ENCODE measurements at places on chromosomes 11 and 22.
A peak's percentile ranks its signal among the peaks of the same experiment; 100 is the strongest.

DNA sequence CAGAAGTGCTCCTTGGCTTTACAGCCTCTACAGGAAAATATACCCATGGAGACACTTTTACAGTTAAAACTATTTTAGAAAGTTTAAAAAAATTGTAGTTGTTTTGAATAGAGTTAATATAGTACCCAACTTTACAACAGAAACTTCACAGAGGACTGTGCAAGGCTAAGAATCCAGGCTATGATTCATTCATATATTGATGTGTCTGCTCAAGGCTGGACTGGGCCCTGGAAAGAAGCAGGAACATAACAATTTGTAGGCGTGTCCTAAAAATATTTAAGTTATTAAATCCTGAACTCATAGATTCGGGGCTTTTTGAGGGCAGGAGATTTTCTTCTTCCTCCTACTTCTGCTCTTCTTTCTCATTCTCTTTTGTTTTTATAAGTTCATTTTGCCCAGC lies 291.5 kb upstream of the CCDC179 start:
- DNase-seq: no peak

DNA sequence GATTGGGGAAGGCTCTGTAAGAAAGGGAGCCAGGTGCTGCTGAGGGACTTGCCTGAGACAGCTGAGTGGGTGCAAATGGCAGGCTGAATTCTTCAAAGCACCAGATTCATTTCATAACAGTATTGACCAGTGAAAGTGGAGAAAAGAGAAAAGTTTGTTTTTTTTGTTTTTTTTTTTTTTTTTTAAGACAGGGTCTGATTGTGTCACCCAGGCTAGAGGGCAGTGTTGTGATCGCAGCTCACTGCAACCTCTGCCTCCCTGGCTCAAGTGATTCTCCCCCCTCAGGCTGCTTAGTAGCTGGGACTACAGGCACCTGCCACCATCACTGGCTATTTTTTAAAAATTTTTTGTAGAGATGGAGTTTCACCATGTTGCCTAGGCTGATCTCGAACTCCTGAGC lies 494.0 kb downstream of the MIAT start:
- DNase-seq: no peak

DNA sequence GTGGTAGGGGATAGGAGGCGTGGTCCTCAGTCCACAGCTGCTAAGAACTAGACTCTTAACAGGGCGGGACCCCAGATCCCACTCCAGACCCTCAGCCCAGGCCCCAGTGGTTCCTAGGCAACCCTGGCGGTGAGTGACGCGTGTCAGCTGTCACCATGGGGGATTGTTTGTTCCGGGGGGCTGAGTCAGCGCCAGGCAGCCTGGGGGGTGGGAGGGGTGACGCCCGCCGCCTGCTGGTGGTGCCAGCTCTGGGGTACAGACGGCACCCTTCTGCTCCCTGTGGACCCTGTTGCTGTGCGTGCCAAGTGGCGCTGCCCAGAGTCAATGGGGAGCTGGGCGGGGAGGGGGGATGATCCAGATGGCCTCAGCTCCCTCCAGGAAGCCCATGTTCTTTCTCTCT lies 2.5 kb downstream of the CNIH2 start:
- no peak for DNase-seq

DNA sequence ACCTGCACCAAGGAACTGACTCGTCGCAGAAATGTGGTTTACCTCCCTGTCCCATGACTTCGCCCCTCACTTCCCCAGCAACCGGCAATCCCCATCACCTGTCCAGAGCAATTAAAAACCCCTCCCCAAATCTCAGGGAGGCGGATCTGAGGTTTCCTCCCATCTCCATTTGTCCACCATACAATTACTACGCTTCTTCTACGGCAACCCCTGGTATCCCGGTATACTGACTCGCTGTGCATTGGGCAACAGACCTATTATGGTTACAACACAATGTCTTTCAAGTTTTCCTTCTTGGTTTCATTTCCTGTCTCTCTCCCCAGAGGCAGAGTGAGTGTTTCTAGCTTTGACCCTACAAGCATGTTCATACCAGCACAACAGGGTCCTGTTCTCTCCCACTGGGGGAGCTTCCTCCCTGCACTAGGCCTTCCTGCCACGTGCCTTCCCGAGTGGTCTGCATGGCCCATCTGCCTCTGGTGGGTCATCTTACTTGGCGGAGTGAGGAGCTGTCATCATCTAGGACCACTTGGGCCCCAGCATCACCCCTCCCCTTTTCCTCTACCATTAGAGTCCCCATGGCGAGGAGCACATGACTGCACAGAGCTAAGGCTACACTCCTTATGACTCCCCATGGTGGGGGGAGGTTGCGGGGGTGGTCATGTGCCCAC lies 30.3 kb upstream of the NAP1L4 start:
- DNase-seq: no peak

DNA sequence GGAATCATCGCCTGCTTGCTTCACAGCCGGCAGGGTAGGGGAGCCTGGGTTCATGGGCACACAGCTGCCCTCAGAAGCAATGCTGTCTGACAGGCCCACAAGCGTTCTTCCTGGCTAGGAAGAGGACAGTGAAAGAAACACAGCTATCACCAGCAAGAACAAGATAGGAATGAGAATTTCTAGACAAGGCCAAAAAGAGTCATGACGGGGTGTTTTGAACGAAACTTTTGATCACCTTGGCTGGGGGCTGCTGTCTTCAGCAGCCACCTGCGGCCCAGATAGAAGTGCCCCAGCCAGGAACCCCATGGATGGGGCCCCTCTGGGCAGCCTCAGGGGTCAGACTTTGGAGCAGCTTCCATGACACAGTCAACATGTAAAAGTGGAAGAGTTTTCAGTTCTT lies 41.8 kb downstream of the GAB4 start:
- DNase-seq: no peak

GRCh38 chr11:65434057-65434666 lies 11.6 kb downstream of the NEAT1 start:
- no peak for DNase-seq

DNA sequence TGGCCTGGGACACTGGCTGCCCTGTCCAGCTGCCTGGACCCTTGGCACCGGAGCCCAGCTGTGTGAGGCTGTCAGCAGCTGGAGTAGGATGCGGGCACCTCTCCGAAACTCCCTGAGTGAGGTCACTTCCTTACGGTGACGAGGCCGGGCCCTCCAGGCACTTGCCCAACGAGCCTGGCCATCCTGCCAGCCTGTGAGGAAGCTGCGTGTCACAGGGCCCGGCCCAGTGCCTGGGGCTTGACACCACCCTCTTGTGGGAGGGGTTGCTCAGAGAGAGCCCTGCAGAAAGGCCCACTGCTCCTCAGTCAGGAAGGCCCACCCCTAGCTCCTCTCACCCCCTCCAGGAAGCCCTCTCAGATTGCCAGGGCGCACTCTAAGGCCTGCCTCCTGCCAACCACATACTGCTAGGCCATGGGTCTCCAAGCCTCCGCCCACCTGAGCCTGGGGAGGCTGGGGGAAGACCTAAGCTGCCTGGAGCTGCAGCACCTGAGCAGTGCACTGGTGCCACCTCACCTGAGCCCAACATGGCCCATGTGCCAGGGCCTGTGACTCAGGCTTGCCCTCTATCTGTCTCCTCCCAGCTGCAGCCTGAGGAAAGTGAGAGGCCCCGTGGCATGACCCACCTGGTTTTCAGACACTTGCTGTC lies 4.3 kb upstream of the PHLDA2 start:
- peak; percentile 86 for DNase-seq

- no peak for DNase-seq
These were observed at the start of gene TSSK2 for GRCh38 chr22:19130959-19131684. Gene TSSK2, plus strand, starts transcription at chr22:19131308. Its CDS starts 92 bp downstream, at chr22:19131400.

DNA sequence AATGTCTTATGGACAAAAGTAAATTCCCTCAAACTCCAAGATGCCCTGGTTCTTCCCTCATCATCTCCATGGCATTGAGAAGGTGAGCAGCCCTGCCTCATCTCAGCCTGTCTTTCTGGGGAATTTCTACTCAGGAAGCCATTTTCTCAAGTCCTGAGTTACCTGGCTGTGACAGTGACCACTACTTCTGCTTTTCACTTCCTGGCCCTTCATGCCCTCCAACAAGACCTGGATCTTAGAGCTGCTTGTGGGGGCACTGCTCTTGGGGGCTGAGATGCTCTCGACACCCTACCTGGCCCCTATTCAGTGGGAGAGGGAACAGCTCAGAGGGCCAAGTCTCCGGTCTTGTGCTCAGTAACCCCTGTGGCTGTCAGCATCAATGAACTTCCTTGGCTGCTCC lies 5.5 kb upstream of the IGSF22 start:
- no peak for DNase-seq

- DNase-seq: no peak
These were observed 1471.6 kb downstream of the TBC1D22A start for GRCh38 chr22:48234011-48234410.

DNA sequence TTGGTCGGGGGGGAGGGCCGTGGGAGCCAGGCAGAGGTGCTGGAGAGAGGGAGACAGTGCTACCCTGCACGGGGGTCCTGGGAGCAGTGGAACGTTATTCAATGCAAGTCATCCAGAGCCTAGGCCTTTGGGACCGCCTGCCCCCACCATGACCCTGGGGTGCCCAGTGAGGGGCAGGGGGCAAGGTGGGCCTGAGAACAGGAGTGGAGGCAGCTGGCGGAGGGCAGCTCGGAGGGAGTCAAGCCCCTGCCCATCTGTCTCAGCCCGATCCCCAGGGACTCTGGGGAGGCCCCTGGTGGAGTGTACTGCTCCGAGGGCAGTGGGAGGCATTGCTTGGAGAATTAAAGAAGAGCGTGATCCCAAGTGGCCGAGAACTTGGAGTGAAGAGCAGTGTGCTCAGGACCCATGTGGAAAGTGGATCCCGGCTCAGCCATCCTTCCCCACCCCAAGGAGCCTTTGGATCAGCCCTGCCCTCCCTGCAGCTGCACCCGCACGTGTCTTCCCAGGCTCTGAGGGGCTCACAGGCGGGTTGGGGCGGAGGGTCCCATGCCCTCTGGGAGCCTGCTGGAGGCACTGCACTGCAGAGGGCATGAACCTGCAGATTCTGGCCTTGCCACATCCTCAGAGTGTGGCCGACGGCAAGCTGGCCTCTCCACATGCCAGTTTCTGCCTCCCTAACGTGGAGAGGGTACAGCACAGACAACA lies 34.0 kb upstream of the SMIM38 start:
- DNase-seq: no peak

GRCh38 chr22:39152024-39152510 lies 413 bp downstream of the CBX7 start:
- no peak for DNase-seq

- no peak for DNase-seq
These were observed 6.2 kb upstream of the CDK2AP2 start for GRCh38 chr11:67514116-67514515.

DNA sequence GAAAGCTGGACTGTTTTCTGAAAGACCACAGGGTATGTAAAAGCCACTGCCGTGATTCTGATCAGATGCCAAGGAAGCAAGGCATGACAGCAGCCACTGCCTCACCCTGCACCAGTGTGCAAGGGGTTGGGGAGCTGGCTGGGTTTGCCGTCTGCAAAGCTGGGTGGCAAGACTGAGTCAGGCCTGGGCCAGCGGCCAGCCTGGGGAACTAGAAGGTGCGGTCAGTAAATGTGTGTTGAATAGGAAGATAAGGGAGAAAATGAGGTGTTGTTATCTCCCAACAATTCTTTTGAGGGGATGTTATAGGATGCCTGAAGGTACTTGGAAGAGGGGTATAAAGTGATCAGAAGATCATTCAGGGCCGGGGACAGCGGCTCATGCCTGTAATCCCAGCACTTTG lies 8.0 kb downstream of the VSTM5 start:
- DNase-seq: no peak

- DNase-seq: no peak
These were observed 9.0 kb upstream of the JAML start for GRCh38 chr11:118233850-118234249.

DNA sequence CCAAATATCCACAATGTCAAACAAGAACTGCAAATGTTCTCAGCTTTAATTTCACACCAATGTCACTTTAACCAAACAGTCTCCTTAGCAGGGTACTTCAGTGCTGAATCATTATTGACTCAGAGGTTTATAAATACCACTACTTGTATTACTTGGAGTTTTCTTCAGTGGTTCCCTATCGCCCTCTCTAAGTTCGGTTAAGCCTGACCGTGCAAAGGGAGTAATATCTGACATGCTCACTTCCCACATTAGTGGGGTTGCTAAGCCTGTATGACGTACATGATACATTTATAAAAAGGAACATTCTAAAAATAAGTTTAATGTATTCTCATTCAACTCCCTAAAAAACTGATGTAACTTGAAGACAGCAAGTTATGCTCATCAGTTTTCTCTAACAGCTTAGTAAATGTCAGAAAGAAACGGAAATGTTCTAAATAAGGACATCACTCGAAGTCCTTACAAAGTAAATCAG lies 93.1 kb upstream of the ZC3H12C start:
- DNase-seq: peak; percentile 40

DNA sequence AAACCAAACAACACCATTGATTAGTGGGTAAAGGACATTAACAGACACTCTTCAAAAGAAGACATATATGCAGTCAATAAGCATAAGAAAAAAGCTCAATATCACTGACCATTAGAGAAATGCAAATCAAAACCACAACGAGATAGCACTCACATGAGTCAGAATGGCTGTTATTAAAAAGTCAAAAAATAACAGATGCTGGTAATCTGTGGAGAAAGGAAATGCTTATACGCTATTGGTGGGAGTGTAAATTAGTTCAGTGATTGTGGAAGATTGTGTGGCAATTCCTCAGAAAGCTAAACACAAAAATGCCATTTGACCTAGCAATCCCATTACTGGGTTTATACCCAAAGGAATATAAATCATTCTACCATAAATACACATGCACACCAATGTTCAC lies 182.6 kb downstream of the TRPC6 start:
- no peak for DNase-seq

- no peak for DNase-seq
These were observed 735.2 kb downstream of the TBC1D22A start for GRCh38 chr22:47497666-47498065.

DNA sequence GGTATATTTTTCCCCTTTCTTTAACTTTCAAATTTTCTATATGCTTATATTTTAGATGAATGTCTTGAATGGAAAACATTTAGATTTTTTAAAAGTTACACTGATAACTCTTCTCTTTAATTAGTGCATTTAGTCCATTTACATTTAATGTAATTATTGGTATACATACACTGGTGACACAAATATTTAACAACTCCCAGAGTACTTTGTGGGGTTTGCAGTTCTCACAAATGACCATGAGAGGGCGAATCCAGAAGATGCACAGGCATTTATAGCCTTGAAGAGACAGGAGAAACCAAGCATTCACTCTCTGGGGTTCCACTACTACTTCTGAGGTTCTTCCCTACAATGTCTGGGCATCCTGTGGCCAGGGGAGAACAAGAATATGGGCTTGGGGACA lies 125.1 kb downstream of the TIMP3 start:
- no peak for DNase-seq

DNA sequence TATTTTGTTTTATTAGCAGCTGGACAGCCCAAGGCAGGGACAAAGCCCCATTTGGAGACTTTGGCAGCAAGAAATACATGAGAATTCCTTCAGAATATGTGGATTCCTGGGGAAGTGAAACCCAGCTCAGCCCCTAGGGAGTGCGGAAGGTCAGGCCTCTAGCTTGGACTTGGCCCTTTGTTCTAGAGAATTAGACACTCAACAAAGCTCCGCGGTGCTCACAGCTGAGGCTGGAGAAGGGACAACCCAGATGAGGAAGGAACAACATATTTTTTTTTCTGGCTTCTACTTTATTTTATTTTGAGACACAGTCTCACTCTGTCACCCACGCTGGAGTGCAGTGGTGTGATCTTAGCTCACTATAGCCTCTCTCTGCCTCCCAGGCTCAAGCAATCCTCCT lies 44.7 kb upstream of the SEPTIN5 start:
- no peak for DNase-seq
